T-helper 1 cell (primary cell): ENCODE measurements at places on chromosomes 5 and 9.

DNA sequence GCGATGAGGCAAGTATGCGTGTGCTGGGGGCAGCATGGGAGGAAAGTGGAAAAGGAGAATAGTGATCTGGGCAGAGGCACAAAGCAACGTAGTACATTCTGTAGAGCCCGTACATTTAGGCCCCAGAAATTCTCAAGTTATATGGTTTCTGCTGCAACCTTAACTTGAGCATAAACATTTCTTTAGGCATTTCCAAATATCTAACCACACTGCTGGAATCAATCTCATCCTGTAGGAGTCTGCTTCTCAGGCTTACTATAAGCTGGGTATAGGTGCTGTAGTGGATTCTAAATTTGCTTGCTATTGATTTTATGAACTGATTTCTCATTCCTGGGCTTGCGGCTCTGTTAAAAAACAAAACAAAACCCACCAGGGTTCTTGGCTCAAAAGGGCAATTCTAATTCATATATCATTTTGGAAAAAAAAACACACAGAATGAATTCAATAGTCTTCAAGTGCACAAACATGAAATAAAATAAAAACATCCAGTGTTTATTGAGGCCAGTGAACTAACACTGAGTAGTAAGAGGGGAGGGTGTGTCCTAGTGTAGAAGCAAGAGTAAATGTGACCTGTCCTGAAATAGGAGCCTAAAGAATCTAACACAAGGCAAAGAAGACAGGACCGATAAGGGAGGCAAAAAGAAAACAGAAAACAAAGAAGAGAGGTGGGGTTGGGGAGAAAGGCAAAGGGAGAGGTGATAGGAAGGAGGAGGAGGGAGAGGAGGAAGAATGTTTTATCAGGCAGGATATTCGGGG is 145.5 kb upstream of the LHFPL2 start:
- DNase-seq: no peak

DNA sequence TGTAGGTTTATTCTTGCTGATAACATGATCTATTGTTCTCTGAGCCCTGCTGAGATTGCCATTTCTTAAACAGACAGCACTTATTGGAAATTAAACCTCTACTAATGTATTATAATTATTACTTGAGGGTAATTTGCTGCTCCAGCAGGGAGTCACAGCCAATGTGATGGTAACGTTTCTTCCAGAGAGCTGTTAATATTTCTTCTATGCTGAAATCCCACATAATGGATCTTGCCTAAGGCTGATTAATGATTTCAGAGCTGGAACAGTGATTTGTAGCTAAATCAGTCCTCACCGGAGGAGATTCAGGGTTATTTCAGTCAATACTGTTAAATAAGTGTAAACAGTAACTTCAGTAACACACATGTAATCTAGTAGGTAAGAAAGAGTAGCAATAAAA is 170.1 kb downstream of the CDH12 start:
- no peak for DNase-seq

DNA sequence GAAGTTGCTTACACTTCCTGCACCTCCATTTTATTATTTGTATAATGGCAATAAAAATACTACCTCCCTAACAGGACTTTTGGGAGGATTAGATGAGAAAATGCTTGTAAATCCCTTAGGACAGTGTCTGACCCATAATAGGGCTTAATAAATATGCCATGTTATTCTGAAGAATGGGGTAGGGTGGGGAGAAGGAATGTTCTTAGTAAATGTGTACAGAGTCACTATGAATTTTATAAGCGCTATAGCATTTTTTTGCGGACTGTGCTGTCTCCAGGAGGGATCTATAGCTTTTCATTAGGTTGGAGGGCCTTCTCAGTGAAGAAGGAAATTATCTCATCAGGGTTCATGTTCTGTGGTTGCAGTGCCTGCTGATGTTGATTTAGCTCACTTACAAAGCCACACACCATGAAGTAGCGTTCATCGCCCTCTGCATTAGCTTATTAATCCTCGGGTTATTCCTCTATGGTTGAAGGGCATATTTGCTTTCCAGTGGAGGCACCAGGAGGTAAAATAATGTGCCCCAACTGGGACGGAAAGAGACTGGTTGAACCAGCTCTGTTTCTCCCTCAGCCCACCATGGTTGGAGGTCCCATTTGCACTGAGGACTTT is 497.1 kb downstream of the ARHGEF28 start:
- no peak for DNase-seq

- no peak for DNase-seq
Measured at GRCh38 chr5:151805414-151806223, 33.9 kb downstream of the G3BP1 start.

DNA sequence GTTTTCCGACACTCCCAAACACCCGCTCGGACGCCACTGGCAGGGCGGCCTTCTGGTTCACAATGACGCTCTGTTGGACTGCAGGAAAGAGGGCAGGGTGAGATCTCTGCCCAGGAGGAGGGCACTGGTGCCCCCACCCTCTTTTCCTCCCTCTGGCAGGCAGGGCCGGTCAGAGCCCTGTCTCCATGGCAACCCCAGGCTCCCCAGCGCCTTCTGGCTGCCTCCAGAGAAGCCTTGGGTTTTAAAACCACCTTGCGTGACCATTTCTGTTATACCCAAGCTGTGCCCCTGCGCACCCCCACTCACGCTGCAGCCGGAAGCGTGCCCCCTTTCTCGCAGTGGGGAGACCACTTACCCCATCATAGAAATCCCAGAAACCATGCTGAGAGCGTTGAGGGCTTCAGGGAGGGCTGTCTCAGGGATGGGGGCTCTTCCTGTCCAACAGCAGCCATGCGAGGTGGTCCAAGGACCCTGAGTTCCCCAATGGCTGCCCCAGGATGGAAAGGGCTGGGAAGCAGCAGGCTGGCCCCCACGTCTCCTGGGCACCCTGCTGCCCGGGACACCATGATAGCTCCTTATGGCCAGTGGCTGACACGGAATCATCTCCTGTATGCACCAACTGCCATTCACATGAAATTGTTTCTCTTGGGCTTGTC is 7.3 kb downstream of the C9orf50 start:
- no peak for DNase-seq

DNA sequence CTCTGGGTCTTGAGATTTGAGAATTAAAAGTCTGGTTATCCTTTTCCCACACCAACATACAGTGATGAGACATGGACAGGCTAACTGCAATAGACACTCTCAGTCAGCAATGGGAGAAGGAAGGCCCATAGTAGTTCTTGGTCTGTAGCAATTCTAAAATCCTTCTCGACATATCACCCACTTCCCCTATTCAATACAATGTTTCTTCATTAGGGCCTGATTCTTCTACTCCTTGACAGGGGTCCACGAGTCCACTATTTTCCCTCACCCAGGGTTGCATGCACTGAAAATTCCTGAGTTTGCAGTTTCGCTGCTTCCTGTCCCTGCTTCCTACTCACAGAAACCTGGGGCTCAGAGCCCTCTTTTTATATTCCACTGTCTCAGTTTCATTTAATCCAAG is 402.8 kb downstream of the MAT2B start:
- no peak for DNase-seq

- DNase-seq: no peak
Measured at GRCh38 chr9:37005517-37006140, 28.4 kb downstream of the PAX5 start.

- no peak for DNase-seq
Measured at GRCh38 chr5:154285661-154286408, 95.3 kb downstream of the GALNT10 start.

- DNase-seq: no peak
Measured at GRCh38 chr9:104795857-104796256, 31.9 kb downstream of the NIPSNAP3B start.

DNA sequence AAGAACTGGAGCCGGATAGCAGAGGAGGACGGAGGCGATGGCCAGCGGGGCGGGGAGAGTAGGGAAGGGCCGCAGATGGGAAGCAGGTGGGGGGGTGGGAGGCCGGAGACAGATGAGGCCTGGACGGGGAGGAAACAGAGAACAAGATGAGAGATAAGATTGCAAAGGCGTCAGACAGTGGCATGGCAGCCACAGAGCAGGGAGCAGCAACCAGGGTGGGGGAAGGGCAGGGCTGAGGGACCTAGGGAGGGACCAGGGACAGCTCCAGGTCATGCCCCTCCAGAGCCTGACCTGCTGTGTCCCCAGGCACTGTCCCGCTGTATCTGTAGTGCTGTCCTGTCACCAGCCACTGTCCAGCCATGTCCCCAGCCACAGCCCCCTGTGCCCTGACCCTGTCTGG is 49.6 kb upstream of the LMX1B start:
- no peak for DNase-seq

GRCh38 chr5:126633552-126633951 is 32.8 kb downstream of the PHAX start:
- no peak for DNase-seq

GRCh38 chr5:170223360-170223759 is 9.4 kb upstream of the C5orf58 start:
- DNase-seq: no peak

DNA sequence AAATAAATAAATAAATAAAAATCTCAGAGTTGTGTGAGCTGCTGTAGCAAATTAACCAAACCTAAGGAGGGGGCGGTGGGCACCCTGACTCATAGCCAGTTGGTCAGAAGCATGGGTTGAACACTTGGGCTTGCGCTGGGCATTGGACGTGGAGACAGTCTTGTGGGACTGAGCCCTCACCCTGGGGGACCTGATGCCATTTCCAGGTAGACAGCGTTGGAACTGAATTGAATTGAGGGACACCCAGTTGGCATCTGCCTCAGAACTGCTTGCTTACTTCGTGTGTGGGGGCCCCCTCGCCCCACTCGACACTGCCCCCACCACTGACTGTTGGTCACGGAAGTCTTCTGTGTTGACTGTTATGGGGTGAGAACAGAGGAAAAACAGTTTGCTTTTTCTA is 19.0 kb upstream of the TBC1D9B start:
- DNase-seq: no peak

DNA sequence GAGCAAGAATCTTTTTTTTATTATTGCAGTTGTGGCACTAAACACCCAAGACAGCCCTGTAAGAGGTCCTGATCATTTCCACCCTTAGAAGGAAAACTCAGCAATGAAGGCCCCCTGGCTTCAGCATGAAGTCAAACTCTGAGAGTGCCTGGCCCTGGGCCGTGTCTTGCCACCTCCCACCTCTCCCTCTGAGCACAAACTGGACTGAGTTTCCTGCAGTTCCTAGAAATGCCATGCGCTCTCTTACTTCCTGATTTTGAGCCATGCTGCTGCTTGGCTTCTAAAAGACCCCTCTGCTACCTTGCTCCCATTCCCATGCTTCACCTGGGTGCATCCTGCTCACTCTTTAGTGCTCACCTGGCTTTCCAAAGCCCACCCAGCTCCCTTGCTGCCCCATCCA is 140.4 kb upstream of the KLF9 start:
- DNase-seq: no peak

DNA sequence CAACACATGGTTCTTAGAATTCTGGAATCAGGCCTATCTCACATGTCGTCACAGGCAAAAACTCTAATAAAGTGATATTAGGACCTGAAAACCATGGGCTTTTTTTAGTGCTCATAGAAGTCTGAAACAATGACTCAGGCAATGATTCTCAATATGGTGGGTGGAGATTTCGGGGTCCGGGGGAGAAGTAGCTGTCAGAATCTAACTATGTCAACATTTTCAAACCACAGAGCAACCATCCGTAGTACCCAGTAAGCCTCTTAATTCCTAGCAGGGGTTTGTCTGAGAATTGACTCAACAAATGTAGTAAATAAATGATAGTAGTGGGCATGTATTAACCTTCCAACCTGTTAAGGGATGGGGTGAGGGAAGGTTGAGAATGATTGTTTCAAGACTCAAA is 2.6 kb downstream of the AMACR start:
- no peak for DNase-seq

- DNase-seq: no peak
Measured at GRCh38 chr5:33637011-33637410, 196.2 kb downstream of the TARS1 start.

DNA sequence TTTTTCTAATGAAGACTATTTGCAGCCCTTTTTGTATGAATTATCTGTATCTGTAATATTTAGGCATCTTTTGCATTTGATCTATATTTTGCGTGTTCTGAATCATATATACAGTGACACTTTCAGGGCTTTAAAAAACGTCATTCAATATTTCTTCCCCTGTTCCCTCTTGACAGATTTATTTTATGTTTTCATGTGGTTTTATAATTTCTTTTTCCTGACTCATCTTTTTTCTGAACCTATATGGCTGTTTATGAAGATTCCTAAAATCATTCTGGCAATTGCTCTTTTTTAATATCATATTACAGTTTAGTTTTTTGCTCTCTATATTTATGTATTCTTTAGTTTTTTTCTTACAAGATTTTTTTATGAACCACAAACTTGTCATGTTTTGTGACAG is 67.6 kb downstream of the SMARCA2 start:
- no peak for DNase-seq
